ENCODE measurements at places on chromosomes 5 and 9.

GRCh38 chr5:36507332-36507952, 99.0 kb upstream of the SLC1A3 start:
- peak; percentile 83 for DNase-seq

GRCh38 chr9:122200960-122201595, 27.7 kb downstream of the LHX6 start:
- no peak for DNase-seq

DNA sequence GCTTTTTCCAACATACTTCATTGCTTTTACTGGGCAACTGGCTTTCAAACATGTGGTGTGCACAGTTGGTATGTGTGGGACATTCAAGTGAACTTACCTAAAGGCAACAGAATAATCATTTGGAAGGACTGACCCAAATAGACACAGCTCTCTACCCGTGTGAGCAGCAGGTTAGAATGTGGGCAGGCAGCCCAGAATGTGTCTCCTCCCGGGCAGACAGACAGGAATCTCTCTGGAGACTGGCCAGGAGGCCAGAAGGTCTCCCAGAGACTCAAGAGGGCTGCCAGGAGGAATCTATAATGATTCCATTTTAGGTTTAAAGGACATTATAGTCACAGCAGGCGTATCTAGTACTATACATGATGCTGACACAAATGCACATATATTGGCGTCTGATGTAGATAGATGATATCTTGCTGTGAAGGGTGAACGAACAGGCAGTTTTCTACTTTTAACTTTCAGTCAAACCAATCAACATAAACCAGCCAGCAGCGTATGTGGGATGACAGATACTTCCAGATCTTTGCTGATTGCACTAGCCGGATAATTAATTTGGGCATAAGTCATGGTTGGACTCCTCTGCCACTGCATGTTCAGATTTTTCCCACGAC, 297.4 kb upstream of the ZNF608 start:
- no peak for DNase-seq

DNA sequence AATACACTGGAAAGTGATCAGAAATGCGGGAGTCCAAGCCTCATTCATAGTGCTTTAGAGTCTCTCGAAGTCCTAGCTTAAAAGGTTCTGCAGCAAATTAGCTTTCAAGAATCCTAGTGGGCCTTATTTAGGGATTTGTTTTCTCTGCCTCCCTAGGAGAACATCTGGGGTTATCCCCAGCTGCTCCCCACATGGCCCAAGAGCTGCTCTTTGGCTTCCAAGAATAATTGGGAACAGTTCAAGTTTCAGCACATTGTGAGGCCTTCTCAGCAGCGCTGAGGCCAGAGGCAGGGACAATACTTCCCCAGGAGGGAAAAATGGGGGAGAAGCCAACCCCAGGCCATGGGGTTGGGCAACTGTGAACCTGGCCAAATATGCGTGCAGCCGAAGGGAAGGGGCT, 108.7 kb downstream of the LIFR start:
- no peak for DNase-seq

DNA sequence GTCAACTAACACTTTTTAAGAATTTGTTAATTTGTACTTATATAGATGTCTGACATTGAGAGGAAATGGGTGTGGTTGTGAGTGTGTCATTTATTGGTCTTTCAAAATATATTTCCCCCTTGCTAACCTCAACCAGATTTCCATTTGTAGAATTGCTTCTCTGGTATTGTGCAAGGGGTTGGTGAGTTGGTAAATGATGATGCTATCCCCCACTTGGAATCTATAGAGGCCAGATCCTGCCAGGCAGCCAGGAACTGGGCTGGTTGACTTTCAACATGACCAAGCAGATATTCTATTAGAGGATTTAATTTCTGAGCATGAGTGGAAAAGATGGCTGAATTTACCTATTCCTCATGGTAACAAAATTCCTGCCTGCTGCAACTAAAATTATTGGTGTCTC, 306.6 kb upstream of the KIF2A start:
- DNase-seq, result no peak

- no peak for DNase-seq
Observed at GRCh38 chr5:5320062-5320805, 102.2 kb upstream of the ICE1 start.

GRCh38 chr5:16759147-16759773, 142.5 kb upstream of the RETREG1 start:
- DNase-seq, result peak; percentile 26

DNA sequence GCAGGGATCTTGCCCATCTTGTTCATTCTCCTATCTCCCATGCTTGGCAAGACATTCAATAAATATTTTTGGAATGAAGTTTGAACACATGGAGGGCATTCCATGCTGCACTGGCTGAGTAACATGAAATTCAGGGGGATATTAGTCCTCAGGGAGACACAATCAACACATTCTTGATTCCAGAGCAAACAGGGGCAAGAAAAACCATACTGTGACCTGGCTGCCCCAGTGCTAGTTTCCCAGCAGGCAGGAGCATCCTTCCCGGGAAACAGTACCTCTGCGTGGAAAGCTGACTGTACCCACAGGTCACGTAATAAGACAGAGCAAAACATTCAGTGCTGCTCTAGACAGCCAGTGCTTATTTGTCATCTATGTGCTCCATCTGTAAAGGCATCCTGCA, 66.3 kb upstream of the SPOCK1 start:
- no peak for DNase-seq

- DNase-seq, result no peak
Observed at GRCh38 chr5:26807231-26808199, 230.9 kb downstream of the CDH9 start.

- no peak for DNase-seq
Observed at GRCh38 chr9:23622396-23622795, 203.6 kb downstream of the ELAVL2 start.

DNA sequence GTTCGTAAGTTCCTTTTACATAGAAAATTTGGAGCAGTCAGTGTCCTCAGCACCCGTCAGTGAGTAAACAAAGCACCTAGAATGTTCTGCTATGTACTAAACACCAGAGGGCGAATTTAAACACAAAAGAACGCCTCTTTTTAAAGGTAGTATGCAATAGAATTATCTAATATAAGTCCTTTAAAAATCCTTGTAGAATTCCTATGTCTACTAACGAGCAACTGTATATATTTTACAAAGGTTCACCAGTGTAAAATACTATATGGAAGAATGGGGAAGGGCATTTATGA, 499 bp upstream of the TMEM232 start:
- no peak for DNase-seq

DNA sequence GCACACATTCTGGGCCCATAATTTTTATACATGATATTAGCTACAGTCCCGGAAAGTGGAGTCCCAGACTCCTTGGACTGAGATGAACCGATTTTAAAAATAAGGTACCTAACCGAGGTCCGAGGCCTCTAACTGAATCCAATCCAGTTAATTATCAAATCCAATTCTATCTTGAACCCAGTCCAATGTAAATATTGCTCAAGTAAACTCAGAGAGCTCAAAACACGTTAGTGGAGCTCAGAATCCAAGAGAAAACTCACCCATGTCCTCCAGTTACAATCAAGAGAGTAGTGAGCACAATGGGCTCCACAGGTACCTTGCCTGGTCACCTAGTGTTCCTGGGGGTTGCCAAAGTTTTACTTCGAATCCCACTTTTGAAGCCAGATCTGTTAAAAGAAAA, 37.9 kb upstream of the DIRAS2 start:
- DNase-seq, result no peak

- DNase-seq, result no peak
Observed at GRCh38 chr9:89384783-89385182, 66.5 kb downstream of the SECISBP2 start.

DNA sequence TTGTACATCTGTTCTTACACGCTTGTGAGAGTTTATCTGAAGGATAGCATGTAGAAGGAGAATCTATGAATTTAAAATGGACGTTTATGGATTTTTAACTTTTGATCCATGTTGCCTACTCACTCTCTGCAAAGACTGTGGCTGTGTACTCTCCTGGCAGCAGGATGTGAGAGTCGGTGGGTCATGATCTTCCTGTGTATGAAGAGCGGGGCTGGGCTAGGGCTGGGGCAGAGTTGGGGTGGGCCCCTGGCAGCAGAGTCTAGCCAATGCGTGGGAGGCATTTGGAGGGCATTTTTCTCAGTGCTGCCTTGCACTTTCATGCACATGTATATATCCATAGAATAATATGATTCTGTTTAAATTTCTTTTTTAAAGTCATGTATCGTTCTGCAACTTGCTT, 24.0 kb upstream of the DAB2IP start:
- DNase-seq, result no peak

- peak; percentile 11 for DNase-seq
Observed at GRCh38 chr5:79774171-79774854, 84.7 kb downstream of the CMYA5 start.

- no peak for DNase-seq
Observed at GRCh38 chr9:120212853-120213200, 367.1 kb downstream of the CDK5RAP2 start.

- DNase-seq, result no peak
Observed at GRCh38 chr9:34203275-34203991, 24.6 kb downstream of the UBAP1 start.

GRCh38 chr5:131357739-131358561, 94.1 kb downstream of the CDC42SE2 start:
- peak; percentile 59 for DNase-seq

- DNase-seq, result no peak
Observed at GRCh38 chr5:61228691-61229280, 66.5 kb upstream of the SMIM15 start.

- no peak for DNase-seq
Observed at GRCh38 chr5:146633323-146633764, 117.4 kb upstream of the GPR151 start.

- no peak for DNase-seq
Observed at GRCh38 chr5:135373736-135374515, 25.1 kb downstream of the MACROH2A1 start.

DNA sequence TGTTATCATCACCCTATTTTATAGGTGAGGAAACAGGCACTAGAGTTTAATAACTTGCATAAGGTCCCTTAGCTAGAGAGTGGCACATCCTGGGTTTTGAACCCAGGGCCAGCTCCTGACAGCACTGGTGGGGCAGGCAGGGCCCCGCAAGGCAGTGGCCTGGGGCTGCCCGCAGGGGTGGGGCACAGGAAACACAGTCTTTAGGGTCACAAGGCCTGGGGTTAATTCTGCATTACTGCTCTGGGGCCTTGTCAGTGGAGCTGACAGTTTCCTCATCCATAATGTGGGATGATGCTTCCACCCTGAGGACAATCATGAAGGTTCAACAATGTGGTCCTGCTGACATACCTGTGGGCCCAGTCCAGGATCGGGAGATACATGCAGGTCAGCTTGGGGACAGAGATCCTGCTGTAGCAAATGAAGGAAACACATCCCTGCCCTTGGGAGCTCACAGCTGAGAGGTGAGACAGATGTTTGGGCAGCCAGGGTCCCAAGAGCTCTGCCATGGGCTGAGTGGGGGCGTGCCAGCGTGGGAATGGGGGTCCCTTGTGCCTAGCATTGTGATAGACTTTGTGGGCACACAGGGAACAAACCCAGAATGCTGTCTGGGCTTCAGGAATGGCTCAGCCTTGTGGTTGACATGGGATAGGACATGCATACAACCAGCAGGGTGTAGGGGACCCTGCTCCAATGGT, 14.7 kb downstream of the FGF18 start:
- DNase-seq, result no peak

- DNase-seq, result no peak
Observed at GRCh38 chr9:131781069-131781468, 41.2 kb upstream of the RAPGEF1 start.

DNA sequence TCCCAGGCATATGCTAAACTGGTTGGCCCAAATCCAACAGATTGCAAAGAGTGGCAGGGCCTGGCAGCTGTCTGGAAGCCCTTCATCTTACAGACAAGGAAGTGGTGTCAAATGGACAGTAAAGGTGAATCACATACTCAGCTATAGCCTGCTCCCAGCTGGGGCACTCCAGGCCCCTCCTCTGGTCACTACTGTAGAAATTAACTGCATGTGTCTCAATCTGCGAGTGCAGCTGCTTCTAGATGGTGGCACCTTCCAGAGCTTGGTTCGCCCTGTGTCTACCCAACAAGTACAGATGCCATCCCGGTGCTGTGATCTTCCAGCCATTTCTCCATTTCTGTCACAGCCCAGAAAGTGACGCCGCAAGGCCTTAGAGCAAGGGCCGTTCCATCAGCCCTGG, 50.2 kb downstream of the OTULIN start:
- DNase-seq, result no peak

DNA sequence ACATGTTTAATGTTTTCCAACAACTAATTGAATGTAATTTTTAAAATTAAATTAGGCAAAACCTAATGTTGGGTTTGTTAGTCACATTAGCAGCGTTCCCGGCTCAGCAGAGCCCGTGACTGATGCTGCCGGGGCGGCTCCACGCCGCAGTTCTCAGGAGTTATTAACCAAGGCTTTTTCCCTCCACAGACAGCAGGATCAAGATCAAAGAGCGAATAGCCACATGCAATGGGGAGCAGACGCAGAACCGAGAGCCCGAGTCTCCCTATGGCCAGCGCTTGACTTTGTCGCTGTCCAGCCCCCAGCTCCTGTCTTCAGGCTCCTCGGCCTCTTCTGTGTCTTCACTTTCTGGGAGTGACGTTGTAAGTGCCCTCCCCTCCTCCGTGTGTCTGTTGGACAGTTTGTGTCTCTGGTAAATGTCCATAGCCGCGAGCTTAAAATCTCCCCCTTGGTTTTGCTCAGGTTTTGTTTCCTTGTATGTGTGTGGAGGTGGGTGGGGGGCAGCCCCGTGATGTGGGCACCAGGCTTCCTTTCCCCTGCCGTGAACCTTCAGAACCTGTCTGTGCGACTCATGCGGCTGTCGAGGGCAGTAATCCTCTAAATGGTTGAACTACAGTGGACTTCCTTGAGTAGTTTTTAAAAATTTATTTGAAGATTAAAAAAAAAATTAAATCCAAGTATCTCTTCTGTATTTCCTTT, 37.1 kb downstream of the TENT4A start:
- DNase-seq, result no peak

DNA sequence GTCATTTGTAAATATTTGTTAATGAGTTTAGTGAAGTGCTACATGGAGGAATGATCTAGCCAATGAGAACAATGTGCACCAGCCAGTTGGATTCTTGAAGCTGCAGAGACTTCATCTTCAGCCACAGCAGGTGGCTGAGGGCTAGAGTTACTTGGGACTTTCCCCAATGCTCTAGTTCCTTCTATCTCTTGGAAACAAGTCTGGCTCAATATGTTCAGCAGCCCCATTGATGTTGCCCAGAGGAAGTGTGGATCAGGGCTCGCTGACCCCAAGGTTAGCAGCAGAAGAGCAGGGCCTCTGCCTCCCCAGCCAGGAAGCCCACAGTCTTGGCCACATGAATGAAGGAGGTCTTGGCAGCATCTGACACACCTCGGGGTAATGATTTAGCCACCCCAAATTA, 117.5 kb downstream of the SLC1A3 start:
- no peak for DNase-seq

All from activated CD4-positive, alpha-beta T cell treated with anti-CD3 and anti-CD28 coated beads for 48 hours (primary cell).